ENCODE measurements at places on chromosomes 2 and 18. TPM values are rescaled to one million over a fixed set of nuclear protein-coding genes. Genes with fewer than 3 reads are reported as not detected.

Gene CCDC141
- polyA plus RNA-seq: 2.8 TPM

DNA sequence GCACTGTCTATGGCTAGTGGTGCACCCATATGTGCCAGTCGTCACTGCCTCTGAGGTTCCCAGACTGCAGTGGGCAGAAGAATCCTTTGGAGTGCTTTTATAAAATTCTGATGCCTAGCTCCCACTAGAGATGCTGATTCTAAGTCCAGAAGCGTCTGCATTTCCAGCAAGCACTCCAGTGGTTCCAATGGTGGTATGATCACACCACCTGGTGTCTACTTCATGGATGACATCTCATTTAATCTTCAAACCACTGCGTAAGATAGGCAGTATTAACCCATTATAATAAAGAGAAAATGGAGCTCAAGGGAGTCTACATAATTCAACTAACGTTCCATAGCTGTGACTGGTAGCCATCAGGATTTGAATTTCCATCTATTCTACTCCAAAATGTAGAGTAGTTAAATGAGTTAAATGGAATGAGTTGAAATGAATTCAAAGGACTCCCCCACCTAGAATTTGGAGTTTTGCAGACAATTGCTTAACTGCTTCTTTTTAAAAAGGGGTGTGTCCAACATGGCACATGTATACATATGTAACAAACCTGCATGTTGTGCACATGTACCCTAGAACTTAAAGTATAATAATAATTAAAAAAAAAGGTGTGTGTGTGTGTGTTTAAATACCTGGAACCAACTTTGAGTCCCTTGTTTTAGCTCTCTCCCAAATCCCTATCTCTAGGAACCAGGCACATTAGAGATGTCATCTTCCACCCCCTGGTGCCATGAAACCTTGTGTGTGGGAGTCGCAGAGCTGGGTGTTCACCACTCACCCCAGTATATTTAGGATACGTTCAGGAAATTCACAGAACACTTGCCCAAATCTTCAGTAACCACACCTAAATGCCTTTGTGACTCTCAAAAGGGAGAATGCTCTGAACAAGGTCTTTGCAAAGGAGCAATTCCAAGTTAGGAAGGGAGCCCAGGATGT, 14.1 kb downstream of the LAMA3 start:
- no peak for DNase-seq

- no peak for DNase-seq
Measured at GRCh38 chr2:201223089-201224073, 37.0 kb upstream of the CASP8 start.

DNA sequence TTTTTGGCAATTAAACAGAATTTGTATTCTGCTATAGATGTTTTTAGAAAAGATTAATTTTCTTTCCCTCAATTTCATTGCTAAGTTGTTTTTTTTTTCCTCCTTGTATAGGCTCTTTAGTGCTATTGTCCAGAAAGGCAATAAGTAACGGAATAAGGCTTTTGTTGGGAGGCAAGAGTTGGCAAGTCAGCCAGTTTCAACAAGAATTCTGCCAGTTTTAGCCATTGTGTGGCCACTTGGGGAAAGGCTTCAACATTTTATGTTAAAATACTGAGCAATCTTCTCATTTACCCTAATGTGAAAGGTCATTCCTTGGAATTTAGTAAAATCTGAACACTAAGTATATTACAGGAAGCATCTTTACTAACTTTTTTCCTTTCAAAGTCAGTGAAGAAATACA, 9.6 kb downstream of the CALCRL start:
- no peak for DNase-seq

GRCh38 chr18:52701219-52701935, 361.4 kb downstream of the DCC start:
- DNase-seq: no peak

- no peak for DNase-seq
Measured at GRCh38 chr2:239222312-239222660, 178.5 kb downstream of the HDAC4 start.

DNA sequence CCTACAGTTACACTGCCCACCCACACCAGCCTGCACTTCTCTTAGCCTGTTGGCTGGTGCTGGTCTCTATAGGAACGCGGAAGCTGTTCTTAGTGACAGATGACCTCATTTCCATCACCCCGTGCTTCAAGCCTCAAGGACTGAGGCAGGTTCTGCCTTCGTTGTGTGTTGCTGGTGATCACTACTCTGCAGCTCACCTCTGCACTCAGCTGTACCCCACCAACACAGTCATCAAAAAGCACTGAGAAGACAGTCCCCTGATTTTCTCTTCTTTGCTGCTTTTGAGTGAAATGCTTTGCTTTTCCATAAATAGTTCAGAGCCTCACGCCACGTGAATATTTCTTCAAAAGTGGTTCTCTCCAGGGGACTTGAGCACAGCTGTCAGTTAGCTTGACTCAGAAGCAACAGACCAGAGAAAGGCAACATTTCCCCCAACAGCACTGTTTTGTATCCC, 225.7 kb upstream of the CCDC150 start:
- no peak for DNase-seq

All from psoas muscle (tissue), 8 donors.